ENCODE measurements at places on chromosomes 1 and 21.

GRCh38 chr1:27543284-27543683 lies 53.3 kb upstream of the WASF2 start:
- DNase-seq, result no peak

GRCh38 chr1:62194651-62195544 lies at the start of gene L1TD1:
Gene L1TD1 (plus strand): TSS chr1:62194849. CDS start chr1:62206629, 11,780 bp downstream.
- DNase-seq, result no peak

GRCh38 chr1:24413350-24414163 lies at the start of gene STPG1:
Gene STPG1 (minus strand): TSS chr1:24413782. CDS start chr1:24401388, 12,394 bp downstream.
- DNase-seq, result peak; percentile 20

GRCh38 chr1:233704170-233704897 lies 90.4 kb downstream of the KCNK1 start:
- DNase-seq, result no peak

DNA sequence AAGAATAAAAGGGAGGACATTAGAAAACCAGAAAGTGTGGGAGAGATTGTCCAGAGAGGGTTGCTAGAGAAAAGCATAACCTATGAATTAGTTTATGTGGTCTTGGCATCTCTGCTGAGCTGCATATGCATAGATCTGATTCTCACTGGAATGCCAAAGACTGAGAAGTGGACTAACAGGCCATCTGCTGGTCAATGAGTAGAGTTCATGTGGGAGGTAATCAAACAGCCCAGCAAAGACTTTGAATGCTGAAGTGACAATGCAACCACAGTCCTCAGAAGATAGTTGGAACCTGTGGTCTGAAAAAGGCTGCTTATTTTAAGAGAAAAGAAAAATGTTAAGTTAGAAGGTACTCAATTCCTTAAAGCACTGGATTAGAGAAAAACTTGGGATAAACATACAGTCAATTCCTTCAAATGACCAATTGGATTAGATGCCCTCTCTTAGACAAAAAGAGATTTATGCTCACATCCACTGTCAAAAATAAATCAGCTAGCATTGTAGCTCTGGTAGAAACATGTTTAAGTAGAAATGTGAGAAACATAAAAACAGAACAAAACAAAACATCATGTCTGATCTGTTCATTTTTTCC lies 382.8 kb downstream of the AMY1C start:
- no peak for DNase-seq

DNA sequence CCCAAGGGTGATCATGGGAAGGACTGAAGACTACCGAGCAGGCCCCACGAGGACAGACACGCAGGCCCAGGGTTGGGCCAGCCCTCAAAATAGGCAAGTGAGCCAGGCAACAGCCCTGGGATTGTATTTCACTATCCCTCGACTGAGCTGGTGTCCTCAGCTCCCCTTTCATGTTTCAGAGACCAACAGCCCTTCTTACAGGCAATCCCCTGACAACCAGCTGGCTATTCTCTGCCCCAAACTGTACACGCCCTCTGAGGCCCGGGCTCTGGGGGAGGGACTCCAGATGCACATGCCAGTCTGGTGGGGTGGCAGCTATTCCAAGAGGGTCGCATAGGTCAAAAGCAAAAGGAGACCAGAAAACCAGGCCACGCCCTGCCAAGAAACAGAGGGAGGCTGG lies 243.0 kb downstream of the TOMM20 start:
- no peak for DNase-seq

- no peak for DNase-seq
These were observed 126.2 kb upstream of the LRRC7 start for GRCh38 chr1:69441496-69441895.

DNA sequence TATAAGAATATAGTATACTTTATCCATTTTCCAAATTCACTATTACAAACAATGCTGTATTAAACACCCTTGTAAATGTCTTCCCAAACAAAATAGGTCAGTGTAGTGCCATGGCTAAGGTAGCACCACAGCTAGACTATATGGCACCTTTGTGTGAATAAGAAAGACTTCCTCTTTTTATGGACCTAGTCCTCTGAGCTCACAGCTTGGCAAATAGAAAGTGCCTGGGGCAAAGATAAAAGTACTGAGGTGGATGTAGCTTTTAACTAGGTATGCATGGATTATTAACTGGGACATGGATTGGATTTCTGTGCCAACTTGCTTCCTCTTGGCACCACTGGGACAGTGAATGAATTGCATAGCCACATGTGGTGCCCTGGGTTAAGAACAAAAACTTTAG lies 25.0 kb downstream of the HRNR start:
- no peak for DNase-seq

GRCh38 chr1:155776414-155776813 lies 80.6 kb downstream of the GON4L start:
- no peak for DNase-seq

DNA sequence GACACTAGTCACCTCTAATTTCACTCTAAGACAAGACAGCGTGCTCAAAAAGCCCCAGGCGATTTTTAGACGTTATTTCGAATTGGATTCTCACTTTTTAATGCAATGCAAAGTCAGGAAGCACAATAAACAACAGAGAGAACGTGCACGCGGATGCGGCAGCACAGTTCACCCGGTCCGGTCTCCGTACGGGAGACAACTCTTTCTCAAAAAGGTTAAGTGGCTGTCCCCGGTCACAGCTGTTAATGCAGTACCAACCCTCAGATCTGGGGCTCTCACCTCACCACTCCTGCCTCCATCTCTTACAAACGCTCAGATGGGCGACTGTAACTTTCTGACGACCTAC lies 1.2 kb downstream of the HP1BP3 start:
- no peak for DNase-seq

DNA sequence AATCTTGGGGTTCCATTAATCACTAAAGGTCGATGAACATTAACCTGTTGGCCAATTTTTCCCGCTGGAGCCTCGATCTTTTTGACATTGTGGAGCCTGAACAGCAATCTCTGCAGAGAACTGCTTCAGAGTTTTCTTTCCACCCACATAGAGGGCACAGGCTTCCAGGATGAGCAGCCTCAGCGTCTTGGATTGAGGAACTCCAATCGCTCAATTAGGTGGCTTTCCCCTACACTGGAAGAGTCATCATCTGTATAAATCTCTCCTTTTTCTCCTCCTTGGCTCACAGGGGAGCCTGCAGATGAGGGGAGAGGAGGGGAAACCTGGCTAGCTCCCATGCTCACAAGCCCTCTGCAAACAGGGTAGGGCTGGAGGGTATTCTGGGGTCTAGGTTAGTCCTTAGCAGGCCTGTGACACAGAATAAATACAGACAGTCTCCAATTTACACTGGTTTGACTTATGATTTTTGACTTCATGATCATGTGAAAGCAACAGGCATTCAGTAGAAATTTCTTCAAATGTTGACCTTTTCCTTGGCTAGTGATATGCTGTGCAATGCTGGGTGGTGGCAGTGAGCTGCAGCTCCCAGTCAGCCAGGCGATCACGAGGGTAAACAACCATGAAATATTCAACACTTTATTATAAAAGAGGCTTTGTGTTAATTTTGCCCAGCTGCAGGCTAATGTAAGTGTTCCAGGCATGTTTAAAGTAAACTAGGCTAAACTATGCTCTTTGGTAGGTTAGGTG lies 80.8 kb downstream of the PGBD5 start:
- DNase-seq, result no peak
